ENCODE measurements at places on chromosomes 4 and X.

DNA sequence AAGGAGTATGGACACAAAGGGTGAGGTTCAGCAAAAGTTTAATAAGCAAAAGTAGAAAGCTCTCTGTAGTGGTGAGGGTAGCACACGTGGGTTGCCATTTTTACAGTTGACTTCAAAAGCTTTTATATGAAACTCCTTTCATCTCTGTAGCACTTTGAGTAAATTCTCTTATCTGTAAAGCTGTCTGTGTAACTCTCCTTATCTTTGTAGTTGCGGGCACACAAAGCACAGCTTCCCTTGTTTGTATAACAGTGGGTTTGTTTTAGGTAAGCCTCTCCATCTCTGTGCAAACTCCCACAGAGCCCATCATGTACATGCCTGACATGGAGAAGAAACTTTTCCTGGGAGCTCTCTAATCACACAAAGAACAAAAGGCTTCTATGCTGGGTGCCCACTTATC is 325.9 kb upstream of the PABPC5 start:
- no peak for DNase-seq

GRCh38 chrX:142499992-142500391 is 294.9 kb upstream of the MAGEC2 start:
- no peak for DNase-seq

DNA sequence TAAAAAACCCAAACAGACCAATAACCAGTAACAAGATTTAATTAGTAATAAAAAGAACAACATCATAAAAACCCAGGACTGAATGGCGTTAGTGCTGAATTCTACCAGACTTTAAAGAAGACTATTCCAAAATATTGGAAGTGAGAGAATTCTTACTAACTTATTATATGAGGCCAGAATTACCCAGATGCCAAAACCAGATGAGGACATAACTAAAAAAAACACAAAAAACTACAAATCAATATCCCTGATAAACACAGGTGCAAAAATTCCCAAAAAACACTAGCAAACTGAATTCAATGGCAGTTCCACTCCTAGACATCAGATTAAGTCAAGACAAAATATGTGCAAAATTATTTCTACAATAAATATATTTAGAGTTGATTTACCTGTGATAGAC is 400.1 kb upstream of the PABPC4L start:
- no peak for DNase-seq

- DNase-seq, result no peak
Measured at GRCh38 chr4:181855307-181855706, 387.9 kb upstream of the TENM3 start.

GRCh38 chr4:23728971-23729370 is 160.9 kb downstream of the PPARGC1A start:
- no peak for DNase-seq

DNA sequence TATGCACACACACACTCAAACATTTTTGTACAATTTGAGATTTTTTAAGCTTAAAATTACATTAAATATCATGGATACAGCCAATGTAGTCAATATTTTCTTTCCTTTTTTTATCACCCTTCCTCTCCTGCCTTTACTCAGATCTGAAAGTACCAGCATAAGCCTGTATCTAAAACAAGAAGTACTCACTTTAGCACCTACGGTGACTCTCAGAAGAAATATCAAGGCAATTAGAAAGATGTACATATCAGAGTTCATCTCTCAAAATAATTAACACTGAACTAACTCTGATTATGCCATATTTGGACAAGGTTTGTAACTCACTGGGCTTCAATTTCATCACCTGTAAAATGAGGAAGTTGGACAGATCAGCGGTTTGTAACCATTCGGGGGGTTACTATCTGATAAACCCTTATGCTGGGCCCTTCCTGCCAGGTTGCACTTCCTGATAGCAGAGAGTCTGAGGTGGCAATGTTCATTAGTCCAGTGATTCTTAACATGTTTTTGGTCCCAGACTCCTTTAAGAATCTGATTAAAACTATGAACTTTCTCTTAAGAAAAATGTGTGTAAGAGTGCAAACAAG is 5.7 kb upstream of the GPR174 start:
- DNase-seq, result no peak

DNA sequence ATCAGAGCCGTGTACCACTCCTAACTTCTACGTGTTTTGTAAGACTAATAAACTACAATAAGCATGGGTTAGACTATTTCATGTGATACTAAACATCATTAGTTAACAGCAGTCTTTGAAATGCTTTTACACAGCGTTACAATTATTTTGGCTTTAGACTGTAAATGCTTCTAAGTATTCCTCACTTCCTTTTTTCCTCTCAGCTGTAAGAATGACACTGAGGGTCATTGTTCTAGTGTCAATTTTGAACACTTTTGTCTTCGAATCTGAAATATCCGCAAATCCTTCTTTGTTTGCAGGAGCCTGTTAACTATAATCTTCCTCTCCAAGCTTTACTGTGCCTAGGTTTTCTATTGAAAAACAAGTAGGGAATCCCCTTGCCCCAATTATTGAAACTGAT is 1.5 kb downstream of the ABCE1 start:
- DNase-seq, result no peak

- DNase-seq, result no peak
Measured at GRCh38 chr4:105128208-105128607, 18.5 kb upstream of the TET2 start.

GRCh38 chr4:161517941-161518340 is 645.9 kb downstream of the FSTL5 start:
- no peak for DNase-seq

DNA sequence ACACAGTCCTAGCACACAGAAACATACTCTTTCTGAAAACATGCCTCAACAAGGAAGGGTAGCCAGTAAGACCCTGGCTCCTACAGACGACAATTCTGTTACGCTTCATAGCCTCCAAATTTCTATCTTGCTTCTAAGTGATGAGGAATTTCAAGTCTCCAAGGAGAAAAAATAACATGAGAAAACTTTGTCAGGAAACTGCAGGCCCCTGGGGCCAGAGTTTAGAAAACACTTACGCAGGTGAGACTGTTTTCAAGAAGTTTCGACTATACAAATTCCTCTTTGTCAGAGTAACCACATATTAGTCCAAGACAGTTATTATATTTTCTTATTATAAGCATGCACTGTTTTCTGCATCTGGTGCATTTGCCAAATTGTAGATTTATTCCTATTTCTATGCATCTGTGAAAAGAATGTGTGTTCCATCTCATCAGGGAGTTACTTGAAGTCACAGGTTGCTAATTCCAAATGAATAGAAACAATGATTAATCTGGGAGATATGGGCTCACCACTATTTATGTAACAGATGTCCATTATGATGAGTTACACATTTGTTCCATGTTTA is 30.3 kb upstream of the HCCS start:
- no peak for DNase-seq

- DNase-seq, result no peak
Measured at GRCh38 chr4:2417765-2418649, at the start of gene ZFYVE28. TSS of gene ZFYVE28 (minus strand) at chr4:2418645. CDS start at chr4:2418323, 322 bp downstream.

DNA sequence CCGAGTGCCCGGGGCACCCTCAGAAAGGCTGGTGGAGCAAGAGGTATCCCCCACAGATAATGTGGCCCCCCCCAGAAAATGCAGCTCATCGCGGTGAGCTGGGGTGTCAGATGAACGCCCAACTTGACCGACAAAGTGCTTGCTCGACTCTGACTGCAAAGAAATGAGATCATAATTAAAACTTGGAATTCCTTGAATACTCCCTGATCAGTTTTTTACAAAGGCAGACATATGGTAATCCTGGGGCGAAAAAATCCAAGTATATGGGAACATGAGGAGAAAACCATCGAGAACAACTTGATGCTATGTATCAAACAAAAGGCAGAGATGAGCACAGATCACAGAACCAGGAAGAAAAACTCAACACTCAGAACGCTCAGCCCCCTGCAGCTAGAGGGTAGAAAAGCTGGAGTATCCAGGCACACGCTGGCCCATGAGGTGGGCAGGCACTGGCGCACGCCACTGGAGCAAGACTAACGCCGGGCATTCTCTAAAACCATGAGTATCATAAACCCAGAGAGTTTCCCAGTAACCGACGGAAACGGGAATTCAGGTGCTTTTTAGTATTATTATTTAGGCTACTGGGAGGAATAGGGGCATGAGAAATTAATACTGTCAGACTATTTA is 127.3 kb downstream of the AFAP1 start:
- DNase-seq, result no peak

DNA sequence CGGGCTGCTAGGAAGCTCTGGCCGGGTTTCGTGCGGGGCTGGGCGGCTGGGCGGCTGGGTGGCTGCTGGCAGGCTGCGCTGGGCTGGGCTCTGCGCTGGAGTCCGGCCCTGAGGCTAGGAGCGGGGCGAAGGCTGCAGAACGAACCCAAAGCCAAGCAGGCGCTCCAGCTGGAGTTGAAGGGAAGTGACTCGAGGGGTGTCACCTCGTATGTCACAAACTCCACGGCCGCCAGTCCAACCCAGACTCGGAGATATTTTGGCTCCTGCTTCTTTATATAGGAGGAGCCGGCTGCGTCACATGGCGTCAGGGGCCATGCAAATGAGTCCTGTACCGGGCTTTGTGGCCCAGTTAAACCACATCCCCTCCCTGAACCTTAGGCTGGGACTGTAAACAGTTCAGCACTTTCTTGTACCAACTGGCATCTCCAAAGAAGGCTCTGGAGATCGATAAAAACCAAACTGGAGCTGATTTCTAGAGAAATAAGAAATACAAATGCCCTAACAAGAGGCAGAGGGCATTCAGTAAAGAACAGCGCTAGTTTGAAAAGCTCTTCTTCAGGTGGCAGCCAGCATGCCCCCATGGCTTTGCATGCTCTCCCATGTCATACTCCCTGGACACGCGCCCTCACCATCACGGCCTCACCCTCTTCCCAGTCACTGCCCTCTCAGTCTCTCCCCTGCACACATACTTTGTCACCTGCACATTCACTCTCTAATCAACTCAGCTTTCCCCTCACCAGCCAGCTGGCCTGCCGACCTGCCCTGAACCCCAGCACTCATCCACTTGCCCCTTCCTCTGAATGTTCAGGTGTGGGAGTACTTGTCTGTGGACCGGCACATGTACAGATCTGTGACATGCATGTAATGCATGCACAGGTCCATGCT is 58.5 kb downstream of the TSC22D3 start:
- DNase-seq, result peak; percentile 87

DNA sequence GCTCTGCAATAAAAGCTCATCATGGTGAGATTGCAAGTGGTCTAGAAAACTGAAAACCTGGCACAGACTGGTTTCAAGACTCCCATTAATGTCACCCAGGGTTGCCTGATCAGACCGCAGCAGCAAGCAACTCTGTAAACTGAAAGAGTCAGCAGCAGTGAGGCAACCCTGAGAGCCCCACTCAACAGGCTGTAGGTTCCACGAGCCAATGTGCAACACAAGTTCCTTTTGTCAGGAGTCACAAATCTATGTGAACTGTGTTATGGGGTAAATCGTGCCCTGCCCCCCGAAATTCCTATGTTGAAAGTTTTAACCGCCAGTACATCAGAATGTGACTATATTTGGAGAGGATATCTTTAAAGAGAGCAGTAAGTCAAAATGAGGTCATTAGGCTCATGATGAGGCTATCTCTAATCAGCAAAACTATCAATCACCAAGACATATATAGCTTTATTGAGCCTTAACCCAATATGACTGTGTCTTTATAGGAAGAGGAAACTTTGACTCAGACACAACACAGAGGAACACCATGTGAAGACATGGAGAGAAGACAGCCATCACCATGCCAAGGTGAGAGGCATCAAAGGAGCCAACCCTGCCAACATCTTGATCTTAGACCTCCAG is 94.0 kb downstream of the FBXO8 start:
- DNase-seq, result no peak
